Smooth muscle cell of the umbilical artery (primary cell): ENCODE measurements at places on chromosomes 6 and 20. TPM values are rescaled to one million over a fixed set of nuclear protein-coding genes. Genes with fewer than 3 reads are reported as not detected.

MAS1L gene
- total RNA-seq: not detected in 2 replicates

RIPOR2 gene
- total RNA-seq: 0.30 and 0.42 TPM in 2 replicates

SHLD1 gene
- 0.74 and 2.7 TPM in 2 replicates for total RNA-seq

PLEKHG1 gene
- total RNA-seq: 0.30 and 0.55 TPM in 2 replicates

NT5E gene
- total RNA-seq: 327 and 1,188 TPM in 2 replicates

LCA5 gene
- total RNA-seq: 5.2 and 7.1 TPM in 2 replicates

EEF1A2 gene
- 3.9 and 8.8 TPM in 2 replicates for total RNA-seq

CTAGE9 gene
- total RNA-seq: not detected in 2 replicates

ACTL10 gene
- total RNA-seq: 2.7 and 3.0 TPM in 2 replicates

PEX7 gene
- total RNA-seq: 11.9 and 18.1 TPM in 2 replicates

TFAP2D gene
- total RNA-seq: not detected in 2 replicates

RSPO3 gene
- 0.18 and 1.2 TPM in 2 replicates for total RNA-seq

COL19A1 gene
- 0.59 and 1.0 TPM in 2 replicates for total RNA-seq

DSN1 gene
- total RNA-seq: 6.8 and 12.6 TPM in 2 replicates

IRF4 gene
- not detected in 2 replicates for total RNA-seq

HLA-DMB gene
- total RNA-seq: not detected in 2 replicates

PBOV1 gene
- not detected in 2 replicates for total RNA-seq

LRFN2 gene
- not detected in 2 replicates for total RNA-seq

JPH2 gene
- 2.0 and 10.4 TPM in 2 replicates for total RNA-seq
